ENCODE measurements at places on chromosomes 6 and 20.

GRCh38 chr6:35474131-35474941 is 6.1 kb downstream of the RPL10A start:
- DNase-seq = no peak

DNA sequence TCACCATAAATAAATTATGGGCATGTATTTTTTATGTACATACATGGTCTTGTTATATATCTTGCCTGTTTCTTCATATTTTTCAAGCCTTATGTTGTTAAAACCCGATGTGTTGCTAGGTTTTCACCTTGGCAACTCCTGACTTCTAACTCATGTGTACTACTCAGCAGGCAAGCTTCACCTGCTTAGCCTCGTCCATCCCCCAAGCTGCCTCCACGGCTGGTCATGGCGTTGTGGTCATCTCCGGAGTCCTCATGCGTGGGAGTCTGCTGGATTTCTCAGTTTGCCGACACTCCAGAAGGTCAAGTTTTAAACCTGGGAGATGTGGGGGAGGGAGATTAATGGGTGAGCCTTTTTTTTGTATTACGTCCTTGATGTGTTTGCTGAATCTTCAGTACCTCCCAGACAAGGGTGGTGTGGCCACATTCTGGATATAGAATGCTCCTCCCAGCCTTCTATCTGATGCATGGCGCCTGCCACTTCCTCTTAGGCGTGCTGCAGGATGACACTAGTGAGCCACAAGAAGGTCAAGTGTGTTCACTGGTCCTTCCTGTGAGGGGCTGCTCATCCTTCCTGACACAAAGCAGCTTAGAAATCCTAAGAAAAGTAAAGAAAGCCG is 26.6 kb upstream of the EDN3 start:
- DNase-seq = no peak

DNA sequence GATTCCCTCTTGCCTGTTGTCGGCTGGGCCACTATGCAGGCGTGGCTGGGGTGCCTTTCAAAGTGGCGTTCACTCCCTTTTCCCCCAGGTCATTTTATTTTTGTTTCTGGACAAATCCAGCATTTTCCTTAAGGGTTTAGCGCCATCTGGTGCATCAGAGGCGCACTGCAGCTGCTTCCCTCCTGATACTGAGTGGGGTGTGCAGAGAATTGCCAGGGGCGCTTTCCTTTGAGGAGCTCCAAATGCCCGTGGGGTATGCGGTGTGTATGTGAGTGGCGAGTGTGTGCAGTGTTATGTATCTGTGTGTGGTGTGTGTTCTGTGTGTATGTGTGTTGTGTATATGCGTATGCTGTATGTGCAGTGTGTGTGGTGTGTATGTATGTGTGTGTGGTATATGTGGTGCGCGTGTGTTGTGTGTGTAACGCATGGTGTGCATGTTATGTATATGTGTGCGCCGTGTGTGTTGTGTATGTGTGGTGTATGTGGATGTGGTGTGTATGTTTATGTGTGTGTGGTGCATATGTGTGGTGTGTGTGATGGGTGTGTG is 100.1 kb upstream of the AGPAT4 start:
- DNase-seq = peak; percentile 70

- DNase-seq = peak; percentile 73
These were observed 24.5 kb downstream of the MAP7 start for GRCh38 chr6:136525586-136526195.

- peak; percentile 84 for DNase-seq
These were observed at the start of gene PPP1R16B for GRCh38 chr20:38805502-38805957. Gene PPP1R16B, plus strand, starts transcription at chr20:38805697. Its CDS starts 30,229 bp downstream, at chr20:38835926.

- no peak for DNase-seq
These were observed 63.9 kb upstream of the MOCS1 start for GRCh38 chr6:39998126-39998525.

DNA sequence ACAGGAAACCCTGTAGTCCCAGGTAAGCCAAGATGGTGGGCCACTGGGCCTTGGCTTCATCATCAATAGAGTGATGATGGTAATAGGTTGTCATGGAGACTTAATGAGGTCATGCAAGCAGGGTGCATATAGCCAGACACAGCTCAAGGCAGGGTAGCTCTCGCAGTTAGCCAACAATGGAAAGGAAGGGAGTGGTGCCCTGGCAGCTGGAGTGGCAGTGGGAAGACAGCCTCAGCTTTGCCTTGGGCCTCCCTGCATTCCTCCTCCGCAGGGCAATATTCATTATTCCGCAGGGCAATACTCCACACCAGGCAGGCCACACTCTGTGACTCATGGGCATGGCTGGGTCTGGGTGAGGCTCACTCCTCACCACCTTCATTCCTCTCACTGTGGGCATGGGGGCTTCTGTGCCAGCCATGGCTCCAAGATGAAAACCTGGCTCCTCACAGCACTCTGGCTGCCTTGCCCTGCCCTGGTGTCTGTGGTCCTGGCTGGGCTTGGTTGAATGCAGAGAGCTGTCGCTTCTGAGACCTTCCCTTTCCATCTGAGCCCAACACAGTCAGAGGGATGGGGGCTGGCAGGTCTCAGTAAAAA is 163.1 kb upstream of the PMEPA1 start:
- no peak for DNase-seq

Data from putamen (tissue), 1 donor.